ENCODE measurements at places on chromosomes 16 and 17. TPM values are rescaled to one million over a fixed set of nuclear protein-coding genes. Genes with fewer than 3 reads are reported as not detected.

The C1QTNF8 gene
- not detected for total RNA-seq

The SOX15 gene
- 0.27 TPM for total RNA-seq

The TMEM114 gene
- total RNA-seq: not detected

The JPH3 gene
- not detected for total RNA-seq

The PRR29 gene
- total RNA-seq: 1.6 TPM

The TBC1D3 gene
- total RNA-seq: not detected

The TEKT3 gene
- 0.58 TPM for total RNA-seq
